ENCODE measurements at places on chromosomes 3 and 15.
A peak's percentile ranks its signal among the peaks of the same experiment; 100 is the strongest.

- peak; percentile 48 for DNase-seq
Measured at GRCh38 chr15:73127302-73127936, 75.2 kb downstream of the NEO1 start.

DNA sequence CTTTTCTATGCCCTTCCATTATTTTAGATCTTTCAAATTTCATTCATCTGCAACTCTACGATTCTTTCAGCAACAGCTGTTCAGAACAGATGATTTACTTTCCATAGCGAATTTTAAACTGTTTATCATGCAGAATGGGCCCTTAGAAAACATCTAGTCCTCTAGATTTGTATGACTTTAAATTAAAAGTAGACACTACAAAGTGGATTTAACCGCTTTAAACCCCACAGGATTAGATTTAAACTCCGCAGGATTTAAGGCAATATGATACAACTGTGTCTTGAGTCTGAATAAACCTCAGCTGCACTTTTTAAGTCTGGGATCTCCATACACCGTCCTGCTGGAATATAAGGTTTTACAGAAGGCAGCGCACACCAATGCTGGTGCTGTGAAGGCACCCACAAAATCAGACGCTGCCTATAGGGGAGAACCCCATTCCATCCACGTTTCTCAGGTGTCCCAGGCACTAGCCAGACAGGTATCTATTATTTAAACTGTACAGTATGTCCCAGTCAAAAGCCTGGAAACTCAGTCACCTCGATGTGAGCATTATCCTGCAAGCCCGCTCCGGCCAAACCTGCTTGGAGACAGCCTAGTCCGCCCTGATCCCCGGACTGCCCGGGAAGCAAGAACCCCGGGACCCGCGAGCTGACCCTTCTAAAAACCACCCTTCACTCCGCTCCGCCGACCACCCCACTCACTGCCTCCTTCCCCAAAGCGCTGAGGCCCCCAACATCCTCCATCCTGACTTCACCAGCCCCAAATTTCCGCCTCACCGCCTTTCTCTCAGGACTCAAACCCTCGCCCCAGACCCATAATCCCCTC lies 768 bp downstream of the ANO10 start:
- peak; percentile 46 for DNase-seq

DNA sequence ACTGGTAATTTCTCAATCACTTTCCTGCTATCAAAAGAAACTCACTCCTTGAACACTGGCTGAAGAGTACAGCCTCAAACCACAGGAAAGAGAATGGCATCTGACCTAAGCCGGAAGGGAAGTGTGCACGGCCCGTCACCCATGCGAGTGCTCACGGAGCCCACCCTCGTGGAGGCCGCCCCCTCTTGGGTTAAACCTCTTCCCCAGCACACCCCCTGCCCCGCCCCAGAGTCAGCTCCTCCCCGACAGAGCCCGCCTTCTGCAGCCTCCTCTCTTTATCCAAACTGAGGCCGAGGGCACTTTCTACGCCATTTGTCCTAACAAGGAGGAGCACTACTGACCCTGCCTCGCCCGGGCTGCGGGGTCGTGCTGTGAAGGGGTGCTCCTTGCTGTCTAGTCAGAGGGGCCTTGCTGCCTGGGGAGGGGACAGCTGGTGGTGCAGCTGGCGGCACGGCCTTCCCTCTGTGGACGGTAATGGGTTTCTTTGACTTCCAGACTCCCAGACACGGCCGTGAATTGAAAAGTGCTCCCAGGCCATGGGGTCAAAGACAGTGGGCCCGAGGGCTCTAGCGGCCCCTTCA lies 137.7 kb downstream of the NSMCE3 start:
- no peak for DNase-seq

GRCh38 chr3:113839551-113839950 lies 963 bp downstream of the GRAMD1C start:
- no peak for DNase-seq

GRCh38 chr15:100765467-100766241 lies 114.0 kb upstream of the ALDH1A3 start:
- DNase-seq = no peak

DNA sequence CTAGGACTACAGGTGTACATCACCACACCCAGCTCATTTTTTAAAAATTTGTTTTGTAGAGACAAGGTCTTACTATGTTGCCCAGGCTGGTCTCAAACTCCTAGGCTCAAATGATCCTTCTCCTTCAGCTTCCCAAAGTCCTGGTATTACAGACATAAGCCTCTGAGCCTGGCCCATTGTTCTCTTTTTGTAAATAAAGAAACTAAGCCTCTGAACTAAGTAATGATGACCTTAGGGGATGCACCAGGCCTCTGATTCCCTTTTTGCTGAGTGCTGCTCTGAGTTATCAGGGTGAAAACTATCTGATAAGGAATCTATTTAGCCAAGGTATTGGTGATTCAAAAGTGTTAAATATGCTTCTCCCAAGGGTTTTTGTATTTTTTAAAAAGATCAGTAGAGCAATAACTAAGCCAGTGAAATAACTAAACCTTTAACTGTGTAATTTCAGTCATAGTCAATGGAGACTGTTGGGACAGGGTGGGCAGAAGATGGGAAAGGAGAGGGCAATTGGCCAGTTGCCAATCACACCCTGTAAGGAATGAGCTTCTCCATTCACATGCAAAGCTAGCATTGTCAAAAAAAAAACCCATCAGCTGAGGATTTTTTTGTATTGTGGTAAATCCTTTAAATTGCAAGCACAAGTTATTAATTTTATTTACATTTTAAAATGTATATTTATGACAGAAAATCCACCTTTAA lies 194.8 kb upstream of the PFN2 start:
- no peak for DNase-seq

- DNase-seq = no peak
Measured at GRCh38 chr3:123096731-123097130, 29.9 kb downstream of the PDIA5 start.

DNA sequence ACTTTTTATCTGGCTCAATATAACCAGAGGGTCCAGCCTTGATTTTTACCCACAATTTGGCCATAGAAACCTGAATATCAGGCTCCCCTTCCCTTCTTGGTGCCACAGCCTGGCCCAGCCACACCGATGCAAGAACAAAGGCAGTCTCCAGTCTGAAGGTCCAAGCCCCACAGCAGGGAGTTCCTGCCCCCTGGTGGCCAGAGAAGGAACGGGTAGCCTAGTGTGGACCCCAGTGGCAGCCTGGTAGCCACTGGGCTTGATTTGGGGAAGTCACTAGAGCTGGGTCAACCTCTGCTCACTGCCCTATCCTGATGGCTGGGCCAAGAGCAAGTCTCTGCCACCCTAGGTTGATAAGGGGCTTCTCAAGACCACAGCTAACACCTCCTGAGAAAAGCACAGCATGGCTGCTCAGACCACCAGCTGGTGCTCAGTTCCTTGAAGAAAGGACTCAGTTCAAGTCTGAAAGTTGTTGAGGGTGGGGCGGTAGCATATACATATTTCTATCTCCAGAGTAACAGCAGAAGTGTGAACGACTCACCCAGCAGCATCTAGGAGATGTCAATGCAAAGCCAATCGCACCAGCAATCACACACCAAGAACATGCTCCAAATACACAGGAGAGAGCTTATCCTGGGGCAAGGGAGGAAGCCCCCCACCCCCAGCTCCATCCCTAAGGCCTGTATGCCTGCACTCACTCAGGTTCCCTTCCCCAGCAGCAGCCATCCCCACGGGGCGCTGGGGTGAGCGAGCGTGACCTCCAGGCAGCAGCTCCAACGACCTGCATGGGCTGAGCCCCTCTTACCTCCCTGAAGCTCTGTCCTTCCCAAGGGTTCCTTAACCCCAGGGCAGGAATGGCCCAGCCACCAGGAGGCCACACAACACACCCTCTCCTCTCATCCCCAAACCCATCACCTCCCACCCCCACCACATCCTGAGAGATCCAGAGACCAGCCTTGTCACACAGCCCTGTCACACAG lies 7.6 kb downstream of the PFKFB4 start:
- peak; percentile 91 for DNase-seq

DNA sequence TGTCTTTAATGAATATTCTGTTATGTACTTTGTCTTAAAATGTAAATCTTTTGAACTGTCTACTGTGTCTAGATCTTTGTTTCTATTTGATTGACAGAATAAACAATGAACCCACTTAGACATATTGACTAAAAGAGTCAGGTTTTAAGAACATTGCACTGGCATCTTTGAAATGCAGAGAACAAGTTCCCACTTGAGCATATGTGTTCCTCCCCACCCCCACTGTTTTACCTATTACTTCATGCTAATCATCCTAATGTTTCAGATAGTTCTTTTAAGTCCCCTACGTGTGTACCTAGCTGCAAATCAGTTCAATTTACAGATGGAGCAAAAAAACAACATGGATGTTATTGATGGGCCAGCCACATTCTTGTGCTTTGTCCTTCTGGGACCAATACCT lies 11.7 kb upstream of the TCF12 start:
- no peak for DNase-seq

Data from dermis blood vessel endothelial cell (primary cell).